ENCODE measurements at places on chromosomes 7 and 10. TPM values are rescaled to one million over a fixed set of nuclear protein-coding genes. Genes with fewer than 3 reads are reported as not detected.

GRCh38 chr10:89115876-89116627 is 91.1 kb downstream of the CH25H start:
- no peak overlapping the region for H3K27ac ChIP-seq
- DNase-seq: no peak
- H3K4me1 ChIP-seq: peaks cover 2% of the 10 kb centered on the region
- no peaks in the 10 kb centered on the region for H3K36me3 ChIP-seq
- peaks cover 16% of the 10 kb centered on the region for H3K27me3 ChIP-seq

DNA sequence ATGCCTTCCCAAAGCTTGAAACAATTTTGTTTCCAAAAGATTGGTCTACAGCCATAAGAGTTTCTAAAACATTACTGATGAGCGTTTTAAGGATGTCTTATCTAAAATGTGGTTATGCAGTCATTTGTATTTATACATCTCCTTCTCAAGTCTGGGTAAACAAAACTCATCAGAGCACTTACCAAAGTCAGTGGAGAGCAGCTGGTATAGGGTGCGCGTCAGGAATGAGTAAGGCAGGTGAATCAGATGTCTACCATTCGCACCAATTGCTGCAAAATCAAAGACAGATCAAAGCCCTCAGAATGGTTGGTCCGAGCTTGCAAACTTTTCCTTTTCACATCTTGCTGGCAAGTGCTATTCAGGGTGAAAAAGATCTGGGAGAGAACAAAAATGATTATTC is 65.6 kb upstream of the FAM171A1 start:
- no peaks in the 10 kb centered on the region for H3K36me3 ChIP-seq
- no peak for DNase-seq
- H3K4me1 ChIP-seq: peaks cover 2% of the 10 kb centered on the region
- H3K27ac ChIP-seq: no peak overlapping the region

DNA sequence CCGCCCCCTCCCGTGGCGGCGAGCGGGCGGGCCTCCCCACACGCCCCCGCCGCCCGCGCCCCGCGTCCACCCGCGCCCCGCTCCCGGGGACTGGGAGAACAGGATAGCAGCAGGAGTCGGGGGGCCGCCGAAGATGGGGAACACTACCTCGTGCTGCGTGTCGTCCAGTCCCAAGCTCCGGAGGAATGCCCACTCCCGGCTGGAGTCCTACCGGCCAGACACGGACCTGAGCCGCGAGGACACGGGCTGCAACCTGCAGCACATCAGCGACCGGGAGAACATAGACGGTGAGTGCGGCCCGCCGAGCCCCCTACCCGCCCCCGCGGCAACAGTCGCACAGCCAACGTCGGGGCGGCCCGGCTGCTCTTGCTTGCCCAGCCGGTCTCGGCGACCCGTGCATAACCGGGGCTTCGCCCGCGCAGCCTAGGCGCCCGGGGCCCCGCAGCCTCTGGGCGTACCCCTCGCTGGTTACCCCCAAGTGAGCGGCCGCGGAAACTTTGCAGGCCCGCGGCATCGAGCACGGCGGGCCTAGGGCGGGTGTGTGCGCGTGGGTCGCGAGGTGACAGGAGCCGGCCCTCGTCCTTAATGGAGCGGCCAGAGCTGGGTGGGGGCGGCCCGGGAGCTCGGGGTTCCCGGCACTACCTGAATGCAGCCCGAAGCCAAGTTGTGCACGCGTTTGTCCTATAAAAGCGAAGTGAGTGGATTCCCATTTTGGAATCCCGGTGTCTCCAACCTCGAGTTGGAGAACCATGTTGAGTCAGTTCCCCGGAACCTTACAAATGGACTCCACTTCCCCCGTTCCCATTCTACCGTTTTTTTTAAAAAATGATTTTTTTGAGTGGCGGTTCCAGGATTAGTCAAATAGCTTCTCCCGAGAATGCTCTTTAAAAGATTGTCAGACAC is 863 bp downstream of the CCNY start:
- H3K27me3 ChIP-seq: no peaks in the 10 kb centered on the region
- DNase-seq: peak; percentile 53

PTN gene
- not detected for total RNA-seq

DNA sequence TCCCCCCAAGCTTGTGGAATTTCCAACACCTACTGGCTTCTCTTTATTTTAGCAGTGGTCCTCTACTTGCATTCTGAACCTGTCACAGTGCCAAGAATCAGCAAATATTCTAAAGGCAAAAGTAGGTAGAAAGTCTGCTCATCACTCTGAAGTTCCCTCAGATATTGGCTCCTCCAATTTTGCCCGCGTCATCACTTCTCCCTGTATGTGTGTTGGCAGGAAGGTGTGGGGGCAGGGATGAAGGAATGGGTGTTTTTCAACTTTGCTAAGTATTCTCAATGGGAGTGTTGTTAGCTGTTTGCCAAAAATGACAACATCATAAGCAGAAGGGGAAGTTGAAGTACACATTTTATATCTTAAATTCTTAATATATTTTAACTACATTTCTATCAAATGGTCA is 226.2 kb downstream of the POLR1F start:
- no peak for DNase-seq
- no peaks in the 10 kb centered on the region for H3K27me3 ChIP-seq
- H3K4me1 ChIP-seq: no peaks in the 10 kb centered on the region

DNA sequence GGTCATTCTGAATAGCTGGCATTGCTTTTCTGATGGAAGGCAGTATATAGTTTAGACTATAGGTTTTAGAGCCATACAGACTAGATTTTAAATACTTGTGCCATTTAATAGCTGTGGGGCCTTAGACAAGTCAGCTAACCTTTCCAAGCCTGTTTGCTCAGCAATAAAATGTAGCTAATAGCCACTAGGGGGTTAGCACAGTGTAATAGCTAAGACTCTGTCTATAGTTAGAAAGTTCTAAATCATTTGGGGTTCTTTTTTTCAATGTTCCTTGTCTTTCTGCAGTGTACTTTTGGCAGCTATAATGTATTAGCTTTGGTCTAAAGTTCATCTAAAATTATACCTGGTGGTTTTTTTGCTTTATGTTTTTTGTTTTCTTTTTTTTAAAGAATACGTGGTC is 7.5 kb upstream of the KIFBP start:
- no peak overlapping the region for H3K4me3 ChIP-seq
- DNase-seq: no peak
- peaks cover 57% of the 10 kb centered on the region for H3K36me3 ChIP-seq
- H3K27ac ChIP-seq: no peak overlapping the region

- peaks cover 80% of the 10 kb centered on the region for H3K4me1 ChIP-seq
- H3K27ac ChIP-seq: peak overlapping the region; percentile 100
- H3K36me3 ChIP-seq: peaks cover 2% of the 10 kb centered on the region
- no peaks in the 10 kb centered on the region for H3K27me3 ChIP-seq
Measured at GRCh38 chr10:114540236-114540635, 117.8 kb downstream of the ABLIM1 start.

- DNase-seq: no peak
- peaks cover 13% of the 10 kb centered on the region for H3K4me1 ChIP-seq
- H3K4me3 ChIP-seq: no peak overlapping the region
- H3K27ac ChIP-seq: no peak overlapping the region
Measured at GRCh38 chr10:89615112-89615511, 29.9 kb downstream of the PANK1 start.

- H3K27ac ChIP-seq: no peak overlapping the region
- H3K4me1 ChIP-seq: no peaks in the 10 kb centered on the region
- no peak for DNase-seq
Measured at GRCh38 chr10:113274176-113274829, 278.6 kb upstream of the HABP2 start.

PLXDC2 gene
- not detected for total RNA-seq

GRCh38 chr7:150313367-150313809 is 9.8 kb upstream of the LRRC61 start:
- no peak for DNase-seq
- H3K4me1 ChIP-seq: peaks cover 4% of the 10 kb centered on the region
- H3K27me3 ChIP-seq: no peaks in the 10 kb centered on the region
- no peaks in the 10 kb centered on the region for H3K36me3 ChIP-seq
- H3K27ac ChIP-seq: no peak overlapping the region
- H3K4me3 ChIP-seq: no peak overlapping the region

PPP1R17 gene
- total RNA-seq: not detected

GRCh38 chr10:29897999-29898716 is 161.2 kb downstream of the JCAD start:
- H3K27ac ChIP-seq: no peak overlapping the region
- no peak overlapping the region for H3K4me3 ChIP-seq
- H3K27me3 ChIP-seq: no peaks in the 10 kb centered on the region
- H3K36me3 ChIP-seq: no peaks in the 10 kb centered on the region
- H3K4me1 ChIP-seq: no peaks in the 10 kb centered on the region

GRCh38 chr7:107353701-107354100 is 116.2 kb upstream of the GPR22 start:
- H3K4me3 ChIP-seq: no peak overlapping the region
- peaks cover 14% of the 10 kb centered on the region for H3K36me3 ChIP-seq
- no peaks in the 10 kb centered on the region for H3K4me1 ChIP-seq

- H3K36me3 ChIP-seq: no peaks in the 10 kb centered on the region
- H3K4me1 ChIP-seq: no peaks in the 10 kb centered on the region
- no peak overlapping the region for H3K4me3 ChIP-seq
- H3K27ac ChIP-seq: no peak overlapping the region
Measured at GRCh38 chr10:100864978-100865377, 47.8 kb upstream of the SLF2 start.

MORN4 gene
- total RNA-seq: 3.2 TPM

GRCh38 chr7:95599069-95599468 is 2.8 kb upstream of the PDK4 start:
- H3K27ac ChIP-seq: no peak overlapping the region
- H3K27me3 ChIP-seq: peaks cover 27% of the 10 kb centered on the region
- peaks cover 4% of the 10 kb centered on the region for H3K4me1 ChIP-seq
- no peak for DNase-seq
- no peaks in the 10 kb centered on the region for H3K36me3 ChIP-seq
- no peak overlapping the region for H3K4me3 ChIP-seq

GRCh38 chr10:34585422-34586112 is 229.5 kb downstream of the PARD3 start:
- H3K4me3 ChIP-seq: no peak overlapping the region
- DNase-seq: no peak
- H3K27me3 ChIP-seq: no peaks in the 10 kb centered on the region
- no peaks in the 10 kb centered on the region for H3K36me3 ChIP-seq
- no peaks in the 10 kb centered on the region for H3K4me1 ChIP-seq

DNA sequence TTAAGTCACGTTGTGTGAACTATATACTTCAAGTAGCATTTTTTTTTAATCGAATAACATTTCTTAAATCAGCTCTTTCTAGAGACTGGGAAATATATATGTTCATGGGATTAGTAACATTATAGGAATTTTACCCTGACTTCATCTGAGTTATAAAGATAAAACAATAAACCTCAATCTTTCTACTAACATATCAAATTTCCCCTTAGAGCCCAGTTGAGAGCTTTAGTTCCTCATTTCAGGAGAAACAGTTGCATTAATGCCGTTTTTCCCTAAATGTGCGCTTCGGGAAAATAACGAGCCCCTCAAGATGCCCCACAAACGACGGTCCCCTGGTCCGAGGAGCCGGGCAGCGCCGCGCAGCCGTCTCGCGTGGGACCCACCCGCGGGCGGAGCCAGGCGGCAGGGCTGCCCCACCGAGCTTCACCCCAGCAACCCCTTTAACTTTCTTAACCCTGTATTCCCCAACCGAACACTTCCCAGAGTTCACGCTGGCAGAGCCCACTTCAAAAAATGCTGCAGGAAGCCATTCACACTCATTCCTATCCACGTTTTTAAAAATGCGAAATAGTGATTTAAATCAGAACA is 152.5 kb upstream of the YAE1 start:
- peak overlapping the region; percentile 69 for H3K4me3 ChIP-seq
- no peaks in the 10 kb centered on the region for H3K36me3 ChIP-seq
- no peak for DNase-seq
- no peak overlapping the region for H3K27ac ChIP-seq
- H3K27me3 ChIP-seq: peaks cover 36% of the 10 kb centered on the region

C10orf62 gene
- total RNA-seq: not detected

DNA sequence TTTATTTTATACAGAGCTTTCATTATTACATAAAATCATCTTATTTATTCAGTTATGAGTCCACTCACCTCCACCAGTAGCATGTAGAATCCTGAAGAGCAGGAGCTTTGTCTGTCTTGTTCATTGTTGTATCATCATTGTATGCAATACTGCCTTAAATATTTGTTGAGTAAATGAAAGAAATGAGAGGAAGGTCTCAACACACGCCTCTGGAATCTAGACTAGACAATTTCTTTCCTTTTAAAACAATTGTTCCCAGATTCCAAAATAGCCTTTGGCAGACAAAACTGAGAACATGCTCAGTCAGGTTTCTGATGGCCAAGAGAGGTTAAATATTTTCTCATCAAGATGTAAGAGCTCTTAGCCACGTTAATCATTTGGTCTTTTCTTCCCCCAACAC is 173.1 kb upstream of the AGR3 start:
- H3K4me3 ChIP-seq: no peak overlapping the region
- H3K4me1 ChIP-seq: peaks cover 8% of the 10 kb centered on the region
- H3K36me3 ChIP-seq: no peaks in the 10 kb centered on the region

KBTBD2 gene
- 22.4 TPM for total RNA-seq

FAM241B gene
- 12.5 TPM for total RNA-seq

CDH23 gene
- 2.4 TPM for total RNA-seq

DNA sequence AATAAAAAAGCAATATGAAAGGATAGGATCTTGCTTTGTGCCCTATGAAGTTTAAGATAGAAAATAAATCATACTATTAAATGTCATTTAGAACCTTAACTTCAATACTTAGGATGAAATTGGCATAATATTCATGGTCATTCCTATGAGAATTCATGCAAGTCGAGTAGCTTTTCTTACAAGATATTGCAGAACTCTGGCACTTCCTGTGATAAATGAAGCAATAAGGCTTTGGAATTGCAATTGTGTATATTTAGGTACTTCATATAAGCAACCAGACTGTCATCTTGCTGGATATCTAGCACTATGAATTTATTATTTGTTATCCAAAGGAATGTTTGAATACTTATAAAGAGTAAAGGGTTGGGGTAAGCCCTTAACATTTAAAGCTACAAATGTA is 116.5 kb downstream of the ZNF438 start:
- H3K27ac ChIP-seq: no peak overlapping the region
- H3K36me3 ChIP-seq: no peaks in the 10 kb centered on the region
- no peak for DNase-seq
- no peaks in the 10 kb centered on the region for H3K4me1 ChIP-seq
- no peaks in the 10 kb centered on the region for H3K27me3 ChIP-seq
- H3K4me3 ChIP-seq: no peak overlapping the region

- no peaks in the 10 kb centered on the region for H3K4me1 ChIP-seq
- no peak overlapping the region for H3K27ac ChIP-seq
- H3K36me3 ChIP-seq: no peaks in the 10 kb centered on the region
- H3K27me3 ChIP-seq: no peaks in the 10 kb centered on the region
Measured at GRCh38 chr7:75579899-75580298, 87.8 kb downstream of the SPDYE5 start.

LIPJ gene
- not detected for total RNA-seq

All from activated CD8-positive, alpha-beta T cell treated with anti-CD3 and anti-CD28 coated beads for 36 hours (primary cell).